ENCODE measurements at places on chromosomes 2 and 18.

- DNase-seq: no peak
These were observed 191.6 kb downstream of the ZBTB7C start for GRCh38 chr18:48217258-48218250.

GRCh38 chr2:177602611-177603164 lies 210.1 kb downstream of the AGPS start:
- DNase-seq: no peak

GRCh38 chr2:176093145-176093897 lies 800 bp downstream of the HOXD13 start:
- DNase-seq: no peak

GRCh38 chr2:28678944-28679343 lies 72.7 kb upstream of the PPP1CB start:
- DNase-seq: no peak

DNA sequence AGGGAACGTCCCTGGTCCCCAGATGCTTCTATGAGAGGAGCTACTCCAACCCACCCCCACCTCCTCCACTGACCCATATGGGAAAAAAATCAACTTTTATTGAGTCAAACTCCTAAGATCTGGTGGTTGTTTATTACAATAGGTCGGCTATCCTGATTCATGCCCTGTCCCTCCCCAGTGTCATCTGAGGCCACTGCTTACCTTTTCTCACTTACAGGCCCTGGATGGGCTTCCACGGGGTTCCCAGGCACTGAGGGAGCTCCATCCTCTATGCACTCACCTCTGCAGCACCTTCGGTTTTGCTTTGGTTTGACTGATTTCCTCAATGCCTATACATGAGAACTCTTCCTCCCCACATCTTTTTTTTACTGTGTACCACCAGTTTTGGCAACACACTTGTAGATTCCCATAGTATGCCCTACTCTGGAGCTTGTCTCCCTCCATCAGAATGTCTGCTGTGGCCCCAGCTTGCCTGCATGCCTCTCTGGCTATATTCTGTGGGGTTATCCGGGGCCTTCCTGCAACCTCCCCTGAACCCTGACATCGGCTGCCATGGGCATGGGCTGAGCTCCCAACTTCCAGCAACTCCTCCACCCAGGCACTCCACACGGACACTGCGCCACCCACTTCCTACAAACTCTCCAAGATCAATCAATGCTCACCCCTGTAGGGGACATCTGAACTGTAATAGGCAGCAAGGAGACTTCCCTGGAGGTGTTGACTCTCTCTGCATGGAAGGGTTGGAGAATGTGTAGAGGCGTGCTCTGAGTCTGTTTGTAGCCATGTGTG lies 236.1 kb downstream of the VAPA start:
- DNase-seq: no peak

- no peak for DNase-seq
These were observed 197.1 kb downstream of the SPP2 start for GRCh38 chr2:234247453-234248180.

- no peak for DNase-seq
These were observed 253.8 kb upstream of the LYPD1 start for GRCh38 chr2:132923787-132924186.

GRCh38 chr2:200640901-200641300 lies 55.1 kb downstream of the AOX1 start:
- DNase-seq: no peak

DNA sequence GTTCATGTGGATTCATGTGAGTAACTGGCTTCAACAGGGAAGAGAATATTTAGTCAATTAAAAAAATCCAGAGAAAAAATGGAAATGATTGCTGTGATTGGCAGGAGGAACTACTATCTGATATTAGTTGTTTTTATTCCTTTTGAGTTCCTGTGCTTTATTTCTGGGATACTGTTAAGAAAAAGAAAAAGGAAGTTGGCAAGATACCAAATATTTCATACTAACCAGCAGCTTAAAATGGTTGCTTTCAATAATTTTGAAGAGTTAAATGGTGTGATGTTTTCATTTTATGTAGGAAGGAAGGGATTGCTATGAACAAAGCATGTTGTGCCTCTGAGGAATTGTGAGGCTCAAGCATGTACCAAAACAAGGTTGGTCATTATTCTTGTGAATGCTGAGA lies 8.1 kb upstream of the MTX2 start:
- no peak for DNase-seq

GRCh38 chr2:77363277-77363676 lies 158.9 kb downstream of the LRRTM4 start:
- DNase-seq: no peak

DNA sequence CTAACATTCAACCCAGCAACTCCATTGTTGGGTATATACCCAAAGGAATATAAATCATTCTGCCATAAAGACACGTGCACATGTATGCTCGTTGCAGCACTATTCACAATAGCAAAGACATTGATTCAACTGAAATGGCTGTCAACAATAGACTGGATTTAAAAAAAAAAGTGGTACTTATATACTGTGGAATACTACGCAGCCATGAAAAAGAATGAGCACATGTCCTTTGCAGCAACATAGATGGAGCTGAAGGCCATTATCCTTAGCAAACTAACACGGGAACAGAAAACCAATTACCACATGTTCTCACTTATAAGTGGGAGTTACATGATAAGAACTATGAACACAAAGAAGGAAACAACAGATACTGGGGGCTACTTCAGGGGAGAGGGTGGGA lies 74.0 kb upstream of the FMNL2 start:
- DNase-seq: no peak

- DNase-seq: no peak
These were observed 67.4 kb downstream of the BIN1 start for GRCh38 chr2:127039387-127040031.

DNA sequence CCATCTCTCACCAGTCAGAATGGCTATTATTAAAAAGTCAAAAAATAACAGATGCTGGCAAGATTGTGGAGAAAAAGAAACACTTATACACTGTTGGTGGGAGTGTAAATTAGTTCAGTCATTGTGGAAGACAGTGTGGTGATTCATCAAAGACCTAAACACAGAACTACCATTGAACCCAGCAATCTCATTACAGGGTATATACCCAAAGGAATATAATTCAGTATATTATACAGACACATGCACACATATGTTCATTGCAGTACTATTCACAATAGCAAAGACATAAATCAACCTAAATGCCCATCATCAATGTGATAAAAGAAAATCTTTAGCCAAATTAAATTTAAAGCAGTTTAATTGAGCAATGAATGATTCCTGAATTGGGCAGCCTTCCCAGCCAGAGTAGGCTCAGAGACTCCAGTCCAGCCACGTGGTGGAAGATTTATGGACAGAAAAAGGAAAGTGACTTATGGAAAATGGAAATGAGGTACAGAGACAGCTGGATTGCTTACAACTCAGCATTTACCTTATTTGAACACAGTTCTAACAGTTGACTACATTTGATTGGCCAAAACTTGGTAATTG lies 377.1 kb upstream of the SLC39A10 start:
- no peak for DNase-seq

DNA sequence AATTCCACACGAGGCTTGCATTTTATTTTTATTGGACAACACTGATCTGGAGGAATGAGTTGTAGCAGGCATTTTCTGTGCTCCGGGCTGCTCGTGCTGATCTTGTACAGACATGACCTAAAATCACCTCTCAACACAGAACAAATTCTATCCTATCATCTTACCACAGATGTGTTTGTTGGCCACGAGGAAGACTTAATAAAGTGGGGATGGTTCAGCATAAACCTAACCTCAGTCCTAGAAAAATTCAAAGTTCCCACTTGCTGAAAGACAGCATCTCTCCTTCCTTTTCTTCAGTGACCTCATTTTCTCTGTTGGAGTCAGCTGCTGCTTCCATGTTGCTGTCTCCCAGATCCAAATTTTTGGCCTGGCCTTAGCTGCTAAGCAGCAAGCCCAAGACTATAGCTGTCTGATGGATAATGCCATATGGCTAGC lies 45.3 kb downstream of the RBKS start:
- no peak for DNase-seq

DNA sequence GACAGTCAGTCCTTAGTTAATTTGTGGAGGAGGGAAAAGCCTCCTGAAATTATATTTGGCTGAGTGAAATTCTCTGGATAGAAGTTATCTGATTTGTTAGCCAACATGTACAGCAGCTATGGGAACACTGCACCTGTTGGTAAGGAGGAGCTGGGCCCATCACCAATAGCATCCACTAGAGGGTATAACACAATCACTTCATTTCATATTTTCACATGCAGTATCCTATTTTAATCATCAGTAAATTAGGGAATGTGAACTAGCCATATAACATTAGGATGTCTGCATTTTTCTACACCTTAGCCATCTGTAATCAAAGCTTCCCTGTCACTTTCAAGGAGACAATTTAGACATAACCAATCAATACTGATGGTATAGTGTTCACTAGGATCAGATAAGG lies 818.4 kb upstream of the CDH2 start:
- DNase-seq: no peak

- DNase-seq: no peak
These were observed 22.5 kb downstream of the CASP10 start for GRCh38 chr2:201205515-201205849.

GRCh38 chr18:55886886-55887285 lies 298.9 kb upstream of the TCF4 start:
- no peak for DNase-seq

DNA sequence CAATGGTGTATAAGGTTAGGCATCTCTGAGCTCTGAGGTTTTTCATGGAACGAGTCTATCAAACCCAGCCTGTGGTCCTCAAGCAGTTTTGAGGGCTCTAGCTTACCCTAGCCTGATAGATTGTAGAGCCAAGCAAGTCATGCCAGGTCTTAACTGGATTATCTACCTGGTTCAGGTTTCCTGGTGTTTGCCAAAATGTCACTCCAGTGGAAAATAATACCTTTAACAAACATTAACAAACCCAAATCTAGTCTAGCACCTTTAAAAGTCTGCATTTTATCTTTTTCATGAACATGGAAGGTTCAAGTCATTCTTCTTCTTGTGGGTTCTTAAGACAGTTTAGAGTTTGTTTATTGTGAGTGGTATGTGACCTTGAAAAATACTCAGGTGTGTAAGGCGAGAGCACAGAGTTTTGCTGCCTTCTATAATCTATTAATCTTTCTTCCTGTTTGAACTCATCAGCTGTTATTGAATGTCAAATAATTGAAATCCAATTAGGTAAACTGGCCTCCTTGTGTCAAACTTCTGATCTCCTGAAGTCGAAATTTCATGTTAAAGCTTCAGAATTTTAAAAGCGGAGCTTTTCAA lies 13.4 kb upstream of the ADGRF3 start:
- DNase-seq: no peak

All from glomerular endothelial cell (primary cell).